ENCODE measurements at places on chromosomes 1 and 21.

DNA sequence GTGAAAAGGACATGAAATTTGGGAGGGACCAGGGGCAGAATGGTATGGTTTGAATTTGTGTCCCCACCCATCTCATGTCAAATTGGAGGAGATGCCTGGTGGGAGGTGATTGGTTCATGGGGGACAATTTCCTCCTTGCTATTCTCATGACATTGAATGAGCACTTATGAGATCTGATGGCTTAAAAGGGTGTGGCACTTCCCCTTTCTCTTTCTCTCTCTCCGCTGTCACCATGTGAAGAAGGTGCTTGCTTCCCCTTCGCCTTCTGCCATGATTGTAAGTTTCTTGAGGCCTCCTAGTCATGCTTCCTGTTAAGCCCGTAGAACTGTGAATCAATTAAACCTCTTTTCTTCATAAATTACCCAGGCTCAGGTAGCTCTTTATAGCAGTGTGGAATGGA is 7.6 kb upstream of the GBP4 start:
- no peak for DNase-seq

DNA sequence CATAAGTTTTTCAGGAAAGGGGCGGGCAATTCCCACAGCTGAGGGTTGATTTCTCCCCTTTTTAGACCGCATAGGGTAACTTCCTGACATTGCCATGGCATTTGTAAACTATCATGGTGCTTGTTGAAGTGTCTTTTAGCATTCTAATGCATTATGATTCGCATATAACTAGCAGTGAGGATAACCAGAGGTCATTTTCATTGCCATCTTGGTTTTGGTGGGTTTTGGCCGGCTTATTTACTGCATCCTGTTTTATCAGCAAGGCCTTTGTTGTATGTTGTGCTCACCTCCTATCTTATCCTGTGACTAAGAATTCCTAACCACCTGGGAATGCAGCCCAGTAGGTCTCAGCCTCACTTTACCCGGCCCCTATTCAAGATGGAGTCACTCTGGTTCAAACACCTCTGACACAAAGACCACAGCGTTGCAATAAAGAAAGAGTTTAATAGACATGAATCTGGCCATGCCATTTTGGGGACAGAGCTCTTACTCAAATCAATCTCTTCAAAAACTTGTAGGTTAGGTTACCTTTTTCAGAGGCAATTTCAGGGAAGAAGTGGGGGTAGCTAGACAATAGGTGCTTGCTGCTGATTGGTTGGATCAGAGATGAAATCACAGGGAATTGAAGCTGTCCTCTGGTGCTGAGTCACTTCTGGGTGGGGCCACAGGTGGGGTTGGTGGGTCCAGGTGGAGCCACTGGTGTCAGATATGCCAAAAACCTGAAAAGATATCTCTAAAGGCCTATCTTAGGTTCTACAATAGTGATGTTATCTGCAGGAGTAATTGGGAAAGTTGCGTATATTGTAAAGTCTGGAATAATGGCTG is 23.3 kb downstream of the TBX19 start:
- no peak for DNase-seq

DNA sequence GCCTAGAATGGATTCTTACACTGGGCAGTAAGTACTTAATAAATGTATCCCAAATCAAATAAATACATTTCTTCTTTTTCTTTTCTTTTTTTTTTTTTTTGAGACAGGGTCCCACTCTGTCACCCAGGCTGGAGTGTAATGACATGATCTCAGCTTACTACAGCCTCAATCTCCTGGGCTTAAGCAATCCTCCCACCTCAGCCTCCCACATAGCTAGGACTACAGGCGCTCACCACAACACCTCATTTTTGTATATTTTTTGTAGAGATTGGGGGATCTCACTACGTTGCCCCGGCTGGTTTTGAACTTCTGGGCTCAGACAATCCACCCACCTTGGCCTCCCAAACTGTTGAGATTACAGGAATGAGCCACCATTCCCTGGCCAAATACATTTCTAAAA is 63.7 kb upstream of the LGALS8 start:
- no peak for DNase-seq

DNA sequence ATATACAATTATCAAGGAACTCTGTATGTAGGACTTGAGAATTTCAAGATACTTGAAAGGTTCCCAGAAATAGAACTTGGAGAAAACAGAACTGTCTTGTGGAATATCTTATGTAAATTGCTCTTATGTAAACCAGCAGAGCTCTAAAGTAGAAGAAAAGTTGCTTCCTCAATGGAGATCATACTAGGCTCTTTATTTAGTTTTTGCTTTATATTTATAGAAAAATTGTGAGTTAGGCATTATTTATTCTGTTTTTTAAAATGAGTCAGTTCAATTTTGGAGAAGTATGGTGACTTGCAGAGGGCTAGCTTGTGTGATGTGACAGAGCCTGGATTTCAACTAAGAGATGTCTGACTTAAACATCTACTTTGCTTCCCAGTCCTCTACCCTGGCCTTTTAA is 40.4 kb downstream of the ATP6V1G3 start:
- no peak for DNase-seq

DNA sequence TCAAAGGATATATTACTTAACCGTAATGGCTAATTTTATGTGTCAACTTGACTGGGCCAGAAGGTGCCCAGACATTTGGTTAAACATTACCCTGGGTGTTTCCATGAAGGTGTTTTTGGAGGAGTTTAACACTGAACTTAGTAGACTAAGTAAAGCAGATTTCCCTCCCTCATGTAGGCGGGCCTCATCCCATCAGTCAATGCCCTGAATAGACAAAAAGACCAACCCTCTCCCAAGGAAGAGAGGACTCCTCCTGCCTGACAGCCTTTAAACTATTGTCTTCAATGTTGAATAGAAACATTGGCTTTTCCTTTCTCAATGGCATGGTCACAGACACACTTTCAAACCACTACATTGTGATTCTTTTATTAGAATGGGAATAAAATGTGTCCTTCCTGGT is 121.9 kb downstream of the SETD4 start:
- DNase-seq, result no peak

- DNase-seq, result no peak
Observed at GRCh38 chr1:87853576-87854351, 525.1 kb downstream of the LMO4 start.

- no peak for DNase-seq
Observed at GRCh38 chr1:43035821-43036741, 77.4 kb upstream of the SLC2A1 start.

GRCh38 chr1:102535829-102536505 is 539.2 kb upstream of the OLFM3 start:
- DNase-seq, result no peak

DNA sequence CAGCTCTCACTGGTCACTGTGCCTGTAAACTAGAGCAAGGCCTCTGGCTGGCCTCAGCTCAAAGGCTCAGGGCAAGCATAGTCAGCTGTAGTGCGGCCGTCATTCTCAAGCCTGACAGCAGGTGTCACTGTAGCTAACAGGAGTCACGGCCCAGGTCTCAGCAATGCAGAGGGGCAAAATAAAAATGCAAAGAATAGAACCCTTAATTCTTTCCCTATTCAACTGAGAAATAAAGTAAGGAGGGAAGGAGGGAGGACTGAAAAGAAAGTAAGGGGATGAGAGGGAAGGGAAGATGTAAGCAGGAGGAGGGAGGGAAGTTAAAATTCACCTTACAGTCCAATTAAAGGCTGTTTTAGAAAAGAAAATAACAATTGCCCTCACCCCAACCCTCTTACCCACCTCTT is 106.1 kb downstream of the KIAA0319L start:
- DNase-seq, result no peak

DNA sequence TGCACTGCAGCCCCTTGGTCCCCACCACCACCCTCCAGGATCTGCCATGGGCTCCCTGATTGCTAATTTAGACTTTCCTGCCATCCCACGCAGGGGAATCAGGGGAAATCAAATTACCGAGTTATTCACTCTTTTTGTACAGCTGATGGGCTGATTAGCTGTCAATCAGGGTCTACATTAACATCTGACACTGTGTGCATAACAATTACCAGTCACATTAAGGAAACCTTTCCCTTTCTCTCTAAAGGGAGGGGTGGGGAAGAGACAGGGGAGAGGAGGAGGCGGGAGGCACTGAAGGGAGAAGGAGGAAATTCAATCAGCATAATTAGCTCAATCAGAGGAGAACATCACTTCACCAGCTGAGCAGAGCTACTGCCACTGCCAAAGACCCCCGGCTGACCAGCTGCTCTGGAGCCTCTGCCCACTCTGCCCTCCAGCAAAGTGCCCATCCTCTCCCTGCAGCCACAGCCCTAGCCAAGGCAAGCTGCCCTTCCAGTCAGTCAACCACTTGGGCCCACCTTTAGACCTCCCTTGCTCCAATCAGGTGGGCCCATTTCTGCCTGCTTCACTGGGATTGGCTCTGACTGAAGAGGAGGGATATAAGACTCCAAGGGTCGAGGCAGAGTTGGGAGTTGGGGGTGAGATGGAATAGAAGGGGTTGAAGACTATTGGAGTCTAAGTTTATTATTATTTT is 199.3 kb upstream of the ZC3H12A start:
- DNase-seq, result no peak

GRCh38 chr1:100927276-100927675 is 31.4 kb downstream of the SLC30A7 start:
- DNase-seq, result no peak
